Liver (tissue), 10 donors: ENCODE measurements at places on chromosomes 7 and 10. TPM values are rescaled to one million over a fixed set of nuclear protein-coding genes. Genes with fewer than 3 reads are reported as not detected.

DNA sequence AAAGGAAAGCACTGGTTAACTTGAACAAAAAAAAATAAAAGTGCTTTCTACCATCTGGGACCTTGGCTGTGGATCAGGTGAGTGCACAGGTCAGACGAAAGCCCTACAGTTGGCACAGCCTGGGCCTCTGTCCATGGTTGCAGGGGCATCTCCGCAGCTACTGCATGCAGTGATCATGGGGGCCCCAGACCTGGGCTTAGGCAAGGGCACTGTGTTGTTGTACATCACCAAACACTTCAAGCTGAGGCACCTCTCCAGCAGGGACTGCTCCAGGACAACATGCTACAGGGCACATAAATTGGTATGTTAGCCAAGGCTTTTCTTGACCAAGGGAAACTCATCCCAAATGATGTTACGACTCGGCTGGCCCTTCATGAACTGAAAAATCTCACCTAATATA, 23.5 kb downstream of the KLHL7 start:
- DNase-seq = no peak

GRCh38 chr10:112789248-112789647, 160.8 kb upstream of the TCF7L2 start:
- no peak for DNase-seq

Gene SPDYE3
- not detected for total RNA-seq

Gene IFIT1B
- total RNA-seq = not detected

DNA sequence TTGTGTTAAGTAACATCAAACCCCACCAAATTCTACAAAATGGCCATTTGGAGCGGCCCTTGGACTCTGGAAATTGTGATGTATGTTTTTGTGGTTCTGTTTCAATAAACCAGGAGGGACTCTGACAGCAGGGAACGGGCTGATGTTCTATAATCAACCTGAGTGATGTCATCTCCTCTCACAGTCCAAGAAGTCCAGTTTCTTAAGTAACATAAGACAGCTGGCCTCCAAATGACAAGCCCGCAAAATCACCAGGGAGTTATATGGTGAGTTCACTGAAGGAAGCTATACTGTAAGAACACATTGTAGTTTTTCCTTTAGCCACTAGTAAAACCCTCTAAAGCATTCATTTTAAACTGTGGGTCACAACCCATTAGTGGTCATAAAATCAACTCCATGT, 34.0 kb downstream of the GOT1 start:
- DNase-seq = no peak

Gene MRLN
- not detected for total RNA-seq

Gene COL13A1
- 0.47 TPM for total RNA-seq

Gene TRPV5
- under 0.01 TPM for total RNA-seq

- DNase-seq = no peak
These were observed 63.6 kb upstream of the INSIG1 start for GRCh38 chr7:155234158-155234492.

Gene CPA2
- not detected for total RNA-seq

Gene NPFFR1
- total RNA-seq = not detected

DNA sequence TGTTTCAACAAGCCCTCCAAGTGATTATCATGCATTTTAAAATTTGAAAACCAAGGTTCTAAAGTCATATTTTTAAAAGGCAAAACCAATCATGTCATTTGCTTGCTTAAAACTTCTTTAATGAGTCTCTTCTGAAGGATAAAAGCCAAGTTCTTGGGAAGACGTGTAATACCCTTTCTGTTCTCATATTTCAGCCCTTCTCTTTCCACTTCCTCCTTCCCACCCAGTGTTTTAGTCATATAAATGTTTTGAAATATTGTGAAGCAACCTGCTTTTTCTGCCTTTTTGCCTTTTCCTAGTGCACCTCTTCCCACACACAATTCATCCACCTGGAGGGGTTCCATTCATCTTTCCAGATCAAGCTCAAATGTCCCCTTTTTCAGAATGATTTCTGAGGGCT, 211.1 kb upstream of the LRRTM3 start:
- DNase-seq = no peak

GRCh38 chr7:121334875-121335648, 6.3 kb downstream of the WNT16 start:
- DNase-seq = no peak

GRCh38 chr10:132419538-132420468, 22.8 kb downstream of the PWWP2B start:
- no peak for DNase-seq

DNA sequence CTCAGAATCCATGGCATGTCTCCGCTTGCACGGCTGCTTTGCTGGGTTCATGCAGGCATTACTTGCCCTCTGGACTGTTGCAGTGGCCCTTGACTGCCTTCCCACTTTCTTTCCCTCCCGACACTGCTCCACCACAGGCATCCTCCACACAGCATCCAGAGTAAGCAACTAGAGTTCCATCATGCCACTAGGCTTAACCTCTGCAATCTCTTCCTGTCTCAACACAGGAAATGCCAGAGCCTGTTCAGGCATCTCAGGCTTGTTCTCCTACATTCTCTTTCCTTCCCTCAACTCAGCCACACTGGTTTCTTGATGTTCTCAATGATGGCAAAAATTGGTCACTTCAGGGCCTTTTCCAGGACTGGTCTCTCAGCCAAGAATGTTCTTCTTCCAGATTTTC, 284.5 kb upstream of the KLF6 start:
- DNase-seq = no peak

- no peak for DNase-seq
These were observed 139.0 kb upstream of the MKLN1 start for GRCh38 chr7:131188367-131189339.

- DNase-seq = no peak
These were observed 1.1 kb downstream of the TRRAP start for GRCh38 chr7:98879198-98879978.

DNA sequence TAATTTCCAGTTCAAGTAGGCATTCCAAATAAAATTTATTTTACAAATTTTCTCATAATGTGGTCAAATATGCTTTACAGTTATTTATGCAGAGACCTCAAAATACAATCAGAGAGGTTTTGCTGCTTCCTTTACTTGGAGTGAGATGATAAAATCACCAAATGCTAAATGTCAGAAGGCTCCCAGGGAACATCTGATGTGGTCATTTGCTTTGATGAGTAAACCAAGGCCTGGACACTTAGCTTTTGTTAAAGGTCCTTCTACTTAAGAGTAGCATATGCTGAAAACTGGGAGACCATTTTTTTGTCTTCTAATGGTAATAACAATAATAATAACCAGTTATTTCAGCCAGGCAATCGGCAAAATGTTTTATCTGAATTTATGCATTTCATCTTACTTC, 60.6 kb upstream of the AKR1E2 start:
- no peak for DNase-seq

Gene CHCHD3
- 37.6 TPM for total RNA-seq

- no peak for DNase-seq
These were observed 985.6 kb upstream of the GHITM start for GRCh38 chr10:83153714-83154113.

DNA sequence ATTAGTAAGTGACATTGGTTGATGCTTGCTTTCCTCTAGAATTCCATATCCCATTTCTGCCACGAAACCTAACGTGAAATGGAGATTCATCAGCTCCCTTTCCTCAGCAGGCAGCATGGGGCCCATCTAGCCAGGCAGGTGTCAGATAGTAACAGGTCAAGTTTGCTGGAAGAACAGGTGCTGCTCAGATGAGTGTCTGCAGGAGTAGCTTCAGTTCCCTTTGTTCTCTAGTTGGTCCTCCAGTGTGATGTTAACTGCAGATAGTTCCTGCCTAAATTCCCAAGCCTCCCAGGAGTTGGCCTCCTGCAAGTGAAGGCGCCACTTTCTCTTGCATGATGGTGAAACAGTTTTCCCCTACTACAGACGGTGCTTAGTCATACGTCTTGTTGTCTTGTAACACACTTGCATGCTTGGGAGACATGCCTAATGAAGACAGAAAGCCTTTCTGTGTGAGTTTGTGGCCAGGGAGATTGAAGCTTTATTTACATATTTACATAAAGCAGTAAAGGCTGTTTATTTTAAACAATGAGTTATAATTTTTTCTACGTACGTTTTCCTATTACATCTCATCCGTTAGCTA, 175.4 kb downstream of the CHN2 start:
- no peak for DNase-seq

GRCh38 chr7:106009503-106010226, 46.6 kb downstream of the CDHR3 start:
- DNase-seq = peak; percentile 79

GRCh38 chr7:152313831-152314604, 121.8 kb downstream of the KMT2C start:
- no peak for DNase-seq
